ENCODE measurements at places on chromosomes 13 and 19.

- no peak for DNase-seq
Measured at GRCh38 chr19:51621178-51621577, 9.0 kb downstream of the SIGLEC5 start.

- no peak for DNase-seq
Measured at GRCh38 chr19:34428549-34429285, 536 bp downstream of the UBA2 start.

DNA sequence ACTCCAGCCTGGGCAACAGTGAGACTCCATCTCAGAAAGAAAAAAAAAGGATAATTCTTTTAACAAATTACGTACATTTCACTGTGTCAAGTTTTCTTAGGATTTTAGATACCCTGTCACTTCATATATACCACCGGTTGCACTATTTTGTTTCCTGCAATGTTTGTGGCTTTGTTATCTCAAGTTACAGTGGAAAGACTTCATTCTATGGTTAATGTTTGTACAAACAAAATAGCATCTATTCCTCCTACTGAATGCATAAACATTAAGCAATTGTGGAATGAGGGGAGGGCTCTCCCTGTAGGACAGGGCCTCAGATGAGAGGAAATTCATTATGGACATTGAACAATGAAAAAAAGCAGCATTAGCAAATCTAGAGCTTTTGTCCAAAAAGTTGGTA is 120.1 kb downstream of the DNAJC3 start:
- no peak for DNase-seq

DNA sequence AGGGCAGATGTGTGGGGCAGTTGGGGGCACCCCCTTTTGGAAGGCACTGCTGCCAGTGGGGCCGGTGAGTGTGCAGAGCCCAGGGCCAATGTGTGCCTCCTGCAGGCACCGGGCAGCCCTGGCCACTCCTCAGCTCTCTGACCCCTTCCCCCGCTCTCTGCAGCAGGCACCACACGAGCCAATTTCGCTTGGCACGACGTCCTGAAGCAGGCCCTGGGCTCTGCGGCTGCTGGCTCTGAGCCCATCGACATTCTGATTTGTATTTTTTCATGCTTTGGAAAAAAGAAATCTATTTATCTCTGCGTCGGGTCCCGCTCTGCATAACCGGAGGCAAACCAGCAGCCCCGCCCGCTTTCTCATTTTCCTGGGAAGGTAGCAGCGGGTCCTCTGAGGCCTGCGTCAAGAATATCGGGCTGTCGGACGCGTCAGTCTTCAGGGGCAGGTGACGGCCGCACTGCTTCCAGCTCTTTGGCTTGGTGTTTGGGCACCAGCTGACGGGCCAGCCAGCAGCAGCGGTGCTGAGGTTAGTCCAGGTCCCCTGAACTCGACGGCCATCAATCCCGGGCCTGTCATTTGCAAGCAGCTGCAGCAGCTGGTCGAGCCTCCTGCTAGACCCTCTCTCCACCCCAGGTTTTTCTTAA is 134.3 kb downstream of the KDM4B start:
- no peak for DNase-seq

DNA sequence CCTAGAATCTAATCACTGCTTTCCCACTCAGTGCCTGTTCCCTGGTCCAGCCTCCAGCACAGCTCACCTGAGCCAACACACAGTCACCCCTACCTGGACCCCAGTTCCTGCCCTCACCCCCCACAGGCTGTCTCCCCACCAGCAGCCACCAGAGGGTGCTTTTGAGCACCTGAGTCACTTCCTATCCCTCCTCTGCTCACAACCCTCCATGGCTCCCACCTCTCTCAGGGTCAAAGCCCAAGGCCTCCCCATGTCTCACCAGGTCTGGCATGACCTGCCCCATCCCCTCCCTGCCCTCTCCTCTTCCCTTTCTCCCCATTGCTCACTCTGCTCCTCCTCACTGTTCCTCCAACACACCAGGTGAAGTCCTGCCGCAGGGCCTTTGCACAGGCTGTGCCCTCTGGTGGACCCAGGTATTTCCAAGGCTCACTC is 7.1 kb upstream of the DPP9 start:
- peak; percentile 54 for DNase-seq

DNA sequence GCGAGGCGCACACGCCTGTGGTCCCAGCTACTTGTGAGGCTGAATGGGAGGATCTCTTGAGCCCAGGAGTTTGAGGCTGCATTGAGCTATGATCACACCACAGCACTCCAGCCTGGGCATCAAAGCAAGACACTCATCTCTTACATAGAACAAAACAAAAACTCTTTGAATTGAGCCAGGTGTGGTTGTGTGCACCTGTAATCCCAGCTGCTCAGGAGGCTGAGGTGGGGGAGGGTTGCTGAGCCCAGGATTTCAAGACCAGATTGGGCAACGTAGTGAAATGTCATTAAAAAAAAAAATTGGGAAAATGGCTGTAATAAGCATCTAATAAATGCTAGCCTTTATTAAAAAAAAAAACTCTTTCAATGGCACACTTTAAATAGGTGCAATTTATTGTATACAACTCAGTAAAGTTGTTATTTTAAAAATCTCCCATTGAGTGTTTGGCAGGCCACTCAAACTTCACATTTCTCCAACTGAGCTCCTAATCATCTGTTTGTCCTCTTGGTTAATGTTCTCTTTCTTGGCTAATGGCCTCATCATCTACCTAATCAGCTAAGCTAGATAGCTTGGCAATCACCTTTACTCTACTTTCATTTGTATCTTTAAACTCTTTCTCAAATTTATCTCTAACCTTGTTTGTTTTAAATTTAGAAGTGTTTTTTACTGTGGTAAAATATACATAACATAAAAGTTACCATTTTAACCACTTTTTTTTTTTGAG is 28.1 kb upstream of the HMGB1 start:
- DNase-seq = no peak
